Pulmonary artery endothelial cell (primary cell): ENCODE measurements at places on chromosomes 6 and 20. TPM values are rescaled to one million over a fixed set of nuclear protein-coding genes. Genes with fewer than 3 reads are reported as not detected.

- no peak for DNase-seq
Measured at GRCh38 chr20:50799890-50800550, 5.2 kb downstream of the BCAS4 start.

DNA sequence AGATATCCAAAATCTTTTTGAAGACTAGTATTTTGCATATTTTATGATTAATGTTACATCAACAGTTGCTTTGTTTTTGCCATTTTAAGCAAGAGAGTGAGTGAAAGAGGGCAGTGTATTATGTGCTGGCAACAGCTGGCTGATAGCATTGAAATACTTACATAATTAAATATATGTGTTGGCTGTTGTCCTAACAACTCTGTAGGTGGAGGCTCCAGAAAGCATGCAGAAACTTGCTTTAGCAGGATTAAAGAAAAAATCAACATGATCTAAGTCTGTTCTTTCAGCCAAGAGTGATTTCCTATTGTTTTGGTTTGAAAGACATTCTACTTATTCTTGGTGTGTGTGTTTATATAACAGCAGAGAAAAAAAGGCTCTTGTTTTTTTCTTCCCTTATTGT, 127.5 kb downstream of the CDKAL1 start:
- DNase-seq, result peak; percentile 73

DNA sequence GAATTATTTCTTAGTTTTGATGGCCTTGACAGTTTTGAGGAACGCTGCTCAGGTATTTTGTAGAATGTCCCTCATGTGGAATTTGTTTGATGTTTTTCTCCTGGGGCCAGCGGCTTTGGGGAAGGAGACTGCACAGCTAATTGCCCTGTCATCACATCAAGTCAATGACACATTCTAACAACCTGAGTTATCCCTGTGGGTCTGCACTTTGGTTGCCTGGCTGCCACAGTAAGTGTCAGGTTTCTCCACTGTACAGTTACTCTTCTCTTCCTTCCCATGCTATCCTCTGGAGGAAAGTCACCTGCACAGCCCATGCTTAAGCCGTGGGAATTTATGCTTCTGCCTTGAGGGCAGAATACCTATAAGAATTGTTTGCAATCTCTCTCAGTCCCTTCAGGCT, 1.4 kb upstream of the TREML4 start:
- no peak for DNase-seq

DNA sequence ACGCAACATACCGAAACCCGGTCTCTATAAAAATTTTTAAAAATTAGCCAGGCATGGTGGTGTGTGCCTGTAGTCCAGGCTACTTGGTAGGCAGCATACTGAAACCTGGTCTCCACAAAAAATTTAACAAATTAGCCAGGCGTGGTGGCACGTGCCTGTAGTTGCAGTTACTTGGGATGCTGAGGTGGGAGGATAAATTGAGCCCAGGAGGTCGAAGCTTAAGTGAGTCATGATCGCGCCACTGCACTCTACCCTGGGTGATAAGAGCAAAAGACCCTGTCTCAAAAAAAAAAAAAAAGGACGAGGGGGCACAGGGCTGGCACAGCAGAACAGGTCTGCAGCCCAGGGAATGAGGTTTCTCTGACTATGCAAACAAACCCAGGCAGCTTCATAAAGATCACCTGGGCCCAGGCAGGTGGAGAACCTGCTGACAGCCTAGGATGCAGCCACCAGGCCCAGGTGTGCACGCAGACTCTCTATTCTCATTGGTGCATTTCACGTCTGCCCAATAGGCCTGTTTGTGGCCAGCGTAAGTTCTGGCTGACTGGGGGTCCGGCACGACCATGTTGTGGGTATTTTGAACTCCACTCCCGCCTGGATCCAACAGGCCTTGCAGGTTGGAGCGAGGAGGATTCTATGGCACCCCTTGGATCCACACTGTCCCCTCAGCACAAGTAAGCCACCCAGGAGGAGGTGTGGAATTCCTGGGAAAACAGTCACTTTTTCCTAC, 204.5 kb downstream of the PREX1 start:
- no peak for DNase-seq

DNA sequence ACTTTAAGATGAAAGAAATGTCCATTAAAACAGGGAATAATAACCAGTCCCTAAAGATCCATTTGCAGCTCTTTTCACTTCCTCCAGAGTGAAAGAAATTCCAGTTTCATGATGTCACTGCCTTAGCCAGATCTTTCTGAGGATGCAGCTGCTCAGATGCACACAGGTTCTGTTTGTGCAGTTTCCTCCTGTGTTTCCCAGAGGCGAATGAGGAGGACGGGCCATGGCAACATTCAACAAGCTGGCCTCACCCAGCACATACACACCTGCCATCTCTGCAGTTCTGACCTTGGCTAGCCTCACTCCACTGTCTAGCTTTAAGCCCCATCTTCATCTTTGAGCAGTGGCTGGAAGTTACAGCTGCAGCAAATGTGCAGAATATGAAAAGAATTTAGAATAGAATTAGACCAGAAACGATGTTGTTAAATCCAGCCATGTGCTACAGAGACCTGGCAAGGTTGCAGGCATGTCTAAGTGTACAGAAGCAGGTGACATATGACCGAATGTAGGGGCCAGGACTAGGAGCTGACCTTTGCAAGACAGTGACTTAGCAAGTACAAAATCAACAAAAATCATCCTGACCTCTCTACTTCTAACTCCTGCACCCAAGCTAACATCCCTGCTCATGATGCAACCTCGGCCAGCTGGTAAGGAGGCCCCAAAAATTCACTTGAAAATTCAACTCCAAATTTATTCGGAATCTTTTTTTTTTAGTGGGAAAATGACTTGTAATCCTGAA, 35.0 kb downstream of the FAM50B start:
- peak; percentile 91 for DNase-seq

DNA sequence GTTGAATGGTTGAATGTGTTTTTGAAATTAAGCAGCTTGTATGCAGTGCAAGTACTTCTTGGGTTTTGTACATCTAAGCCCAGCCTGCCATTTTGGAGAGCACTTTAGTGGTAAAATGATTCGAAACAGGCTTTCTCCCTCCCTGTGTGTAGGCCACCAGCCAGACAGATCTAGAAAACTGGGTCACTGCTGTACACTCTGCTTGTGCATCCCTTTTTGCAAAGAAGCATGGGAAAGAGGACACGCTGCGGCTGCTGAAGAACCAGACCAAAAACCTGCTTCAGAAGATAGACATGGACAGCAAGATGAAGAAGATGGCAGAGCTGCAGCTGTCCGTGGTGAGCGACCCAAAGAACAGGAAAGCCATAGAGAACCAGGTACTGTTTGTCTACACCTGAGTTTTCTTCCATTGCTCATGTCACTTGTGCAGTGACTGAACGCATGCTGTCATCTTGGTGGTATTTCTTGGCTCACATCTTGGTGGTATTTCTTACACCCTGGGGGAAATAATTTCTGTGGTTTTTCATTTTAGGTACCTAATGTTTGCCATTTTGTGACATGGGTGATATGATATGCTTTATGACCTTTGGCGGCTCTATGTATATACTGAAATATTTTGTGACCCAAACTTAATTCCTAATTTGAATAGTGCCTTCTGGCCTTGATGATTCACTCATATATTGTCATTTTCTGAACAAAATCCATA, 115.7 kb upstream of the CLDN20 start:
- no peak for DNase-seq

DNA sequence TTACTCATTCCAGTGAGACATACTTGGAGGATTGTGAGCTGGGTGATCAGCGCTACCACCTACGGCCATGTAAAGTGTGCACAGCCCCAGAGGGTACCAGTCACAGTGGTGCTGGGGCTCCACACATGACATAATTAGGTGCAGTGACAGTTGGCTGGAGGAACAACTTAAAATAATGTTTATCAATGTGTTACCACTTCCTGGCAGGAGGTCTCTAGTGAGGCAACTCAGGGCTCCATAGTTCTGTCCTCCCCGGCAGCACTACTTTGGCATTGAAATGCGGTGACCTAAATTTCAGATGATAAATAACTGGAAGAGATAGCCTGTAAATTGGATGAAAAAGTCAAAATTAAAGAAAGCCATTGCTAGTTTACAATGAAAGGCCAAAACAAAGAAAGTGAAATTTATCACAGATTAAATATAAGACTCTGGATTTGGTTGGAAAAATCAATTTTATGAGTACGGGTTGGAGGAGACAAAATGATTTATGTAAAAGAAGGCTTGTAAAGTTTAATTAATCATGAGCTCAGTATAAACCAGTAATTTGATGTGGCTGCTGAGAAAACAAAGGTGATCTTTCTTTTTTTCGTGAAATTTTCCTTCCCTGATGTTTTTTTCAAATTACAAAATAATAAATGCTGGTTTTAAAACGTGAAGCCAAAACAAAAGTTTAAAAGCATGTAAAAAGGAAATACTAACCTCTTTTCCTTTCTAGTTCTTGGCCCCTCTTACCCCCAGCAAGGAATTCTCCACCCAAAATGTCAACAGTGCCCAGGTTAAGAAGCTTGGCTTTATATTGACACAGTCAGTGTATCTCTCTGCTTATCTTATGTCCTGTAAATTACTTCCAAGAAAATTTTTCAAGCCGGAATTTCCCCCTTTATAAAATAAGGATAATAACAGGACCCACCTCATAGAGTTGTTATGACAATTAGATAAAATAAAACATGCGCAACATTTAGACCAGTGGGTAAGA, 126.7 kb upstream of the NOX3 start:
- DNase-seq, result no peak

DNA sequence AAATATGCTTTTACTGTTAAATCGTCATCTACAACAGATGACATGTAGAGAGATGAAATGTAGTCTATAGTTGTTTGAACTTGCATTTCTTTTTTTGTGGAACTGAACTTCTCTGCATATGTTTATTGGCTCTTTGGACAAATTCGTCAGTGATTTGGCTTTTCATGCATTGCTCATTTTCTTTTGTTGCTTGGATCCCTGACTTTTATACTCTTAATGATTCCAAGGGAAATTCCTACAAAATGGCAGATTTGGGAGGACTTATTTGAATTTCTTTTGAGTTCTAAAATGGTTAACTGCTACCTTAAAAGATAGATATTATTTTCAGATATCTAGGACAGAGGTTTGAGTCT, 65.4 kb downstream of the UTRN start:
- no peak for DNase-seq

DNA sequence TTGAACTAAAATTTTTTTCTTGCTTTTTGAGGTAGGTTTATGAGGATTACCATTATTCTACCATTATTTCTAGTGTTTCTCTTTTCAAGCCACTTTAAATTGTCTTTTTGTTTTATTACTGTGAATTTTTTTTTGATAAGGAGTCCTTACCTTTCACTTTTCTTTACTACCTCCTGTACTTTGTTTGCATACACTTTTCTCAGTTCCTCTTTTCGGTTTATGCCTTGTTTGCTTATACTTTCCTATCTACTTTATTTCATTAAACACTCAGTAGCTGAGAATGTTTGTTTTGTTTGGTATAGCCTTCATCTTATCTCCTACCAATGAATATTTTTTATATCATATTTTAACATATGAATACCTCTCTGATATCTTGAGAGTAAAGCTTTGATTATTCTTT, 147.9 kb downstream of the TFAP2B start:
- DNase-seq, result no peak

- no peak for DNase-seq
Measured at GRCh38 chr6:16733085-16733484, 28.2 kb downstream of the ATXN1 start.

DNA sequence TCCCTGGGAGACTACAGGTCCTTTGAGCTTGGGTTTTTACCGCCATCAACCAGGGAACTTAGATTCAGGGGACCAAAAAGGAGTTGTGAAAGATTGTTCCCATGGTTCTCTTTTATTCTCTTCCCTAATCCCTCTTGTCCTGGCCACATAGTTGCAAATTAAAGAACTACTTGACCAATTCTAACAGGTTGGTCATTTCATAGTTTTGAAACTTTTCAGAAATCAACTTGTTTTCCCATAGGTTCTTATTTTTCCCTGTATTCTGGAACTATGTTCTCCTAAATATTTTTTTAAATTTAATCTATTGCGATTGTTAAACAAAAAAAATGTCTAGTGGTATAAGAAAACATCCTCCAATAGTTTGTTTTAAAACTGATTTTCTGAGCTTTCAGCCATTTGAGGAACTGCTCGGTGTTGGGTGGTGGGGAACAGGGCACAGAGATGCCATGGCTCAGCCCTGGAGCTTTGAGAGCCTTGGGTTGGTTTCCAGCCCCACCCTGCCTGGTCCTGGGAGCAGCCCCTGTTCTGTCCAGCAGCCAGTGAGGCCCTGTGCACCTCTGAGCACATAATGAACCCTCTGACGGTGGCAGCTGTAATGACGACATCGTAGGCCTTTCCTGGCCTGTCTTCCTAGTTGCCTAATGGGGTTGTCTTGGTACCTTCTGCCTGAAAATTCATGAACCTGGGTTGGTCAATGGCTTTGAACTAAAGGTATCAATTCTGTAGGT, 53.5 kb downstream of the TBC1D7 start:
- no peak for DNase-seq

DNA sequence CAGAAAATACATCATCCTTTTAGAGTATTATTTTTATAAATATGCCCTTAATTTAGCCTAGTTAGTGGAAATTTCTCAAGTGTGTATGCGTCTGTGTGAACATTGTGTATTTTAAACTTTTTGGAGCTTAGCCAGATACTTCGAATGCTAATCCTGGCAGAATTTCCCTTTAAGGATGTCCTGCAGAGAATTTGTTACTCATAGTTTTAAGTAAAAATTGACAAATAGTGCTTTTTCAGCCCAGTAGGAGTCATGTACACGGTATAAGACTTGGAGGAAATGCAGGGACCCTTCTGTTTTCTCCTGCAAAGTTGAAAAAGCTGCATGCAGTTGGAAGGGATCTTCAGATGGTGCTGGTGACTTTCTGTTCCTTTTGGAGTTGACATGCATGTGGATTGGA, at the start of gene FHL5:
TSS of gene FHL5 (plus strand) at position 243 of the 400 bp plus-strand sequence. CDS start 40,486 bp downstream, outside the sequence.
- no peak for DNase-seq

Gene CENPW
- total RNA-seq, result 22.0 and 33.6 TPM in 2 replicates

Gene FOXO3
- 15.5 and 20.0 TPM in 2 replicates for total RNA-seq

Gene NKAPL
- total RNA-seq, result 0.59 and 1.2 TPM in 2 replicates

Gene HMGCLL1
- 0.07 and 0.74 TPM in 2 replicates for total RNA-seq

Gene SOBP
- 2.6 and 2.8 TPM in 2 replicates for total RNA-seq

Gene NKX2-4
- total RNA-seq, result not detected in 2 replicates

Gene SAPCD1
- total RNA-seq, result 0.78 and 0.92 TPM in 2 replicates

Gene TRIM10
- not detected in 2 replicates for total RNA-seq

Gene MUC21
- not detected in 2 replicates for total RNA-seq

Gene ULBP1
- 0.11 and 0.20 TPM in 2 replicates for total RNA-seq

Gene RAB44
- total RNA-seq, result not detected in 2 replicates
